ENCODE measurements at places on chromosomes 1 and 21.

DNA sequence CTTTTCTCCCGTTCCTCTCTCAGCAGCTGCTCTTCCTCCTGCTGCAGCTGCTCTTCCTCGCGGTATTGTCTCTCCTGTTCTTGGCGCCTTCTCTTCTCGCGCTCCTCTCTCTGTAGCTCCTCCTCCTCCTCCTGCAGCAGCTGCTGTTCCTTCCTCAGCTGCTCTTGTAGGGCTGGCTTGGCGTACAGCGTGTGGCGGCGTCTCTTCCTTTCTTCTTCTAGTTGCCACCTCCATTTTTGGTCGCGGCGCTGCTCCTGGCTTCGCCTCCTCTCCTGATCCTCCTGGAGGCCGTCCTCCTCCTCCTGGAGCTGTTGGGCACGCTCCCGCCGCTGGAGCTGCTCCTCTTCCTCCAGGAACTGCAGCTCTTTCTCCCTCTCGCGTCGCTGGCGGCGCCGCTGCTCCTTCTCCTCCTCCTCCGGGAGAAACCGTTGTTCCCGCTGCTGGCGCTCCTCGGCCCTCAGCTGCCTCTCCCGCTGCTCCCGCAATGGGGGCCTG, 4.8 kb downstream of the TCHH start:
- DNase-seq, result no peak

DNA sequence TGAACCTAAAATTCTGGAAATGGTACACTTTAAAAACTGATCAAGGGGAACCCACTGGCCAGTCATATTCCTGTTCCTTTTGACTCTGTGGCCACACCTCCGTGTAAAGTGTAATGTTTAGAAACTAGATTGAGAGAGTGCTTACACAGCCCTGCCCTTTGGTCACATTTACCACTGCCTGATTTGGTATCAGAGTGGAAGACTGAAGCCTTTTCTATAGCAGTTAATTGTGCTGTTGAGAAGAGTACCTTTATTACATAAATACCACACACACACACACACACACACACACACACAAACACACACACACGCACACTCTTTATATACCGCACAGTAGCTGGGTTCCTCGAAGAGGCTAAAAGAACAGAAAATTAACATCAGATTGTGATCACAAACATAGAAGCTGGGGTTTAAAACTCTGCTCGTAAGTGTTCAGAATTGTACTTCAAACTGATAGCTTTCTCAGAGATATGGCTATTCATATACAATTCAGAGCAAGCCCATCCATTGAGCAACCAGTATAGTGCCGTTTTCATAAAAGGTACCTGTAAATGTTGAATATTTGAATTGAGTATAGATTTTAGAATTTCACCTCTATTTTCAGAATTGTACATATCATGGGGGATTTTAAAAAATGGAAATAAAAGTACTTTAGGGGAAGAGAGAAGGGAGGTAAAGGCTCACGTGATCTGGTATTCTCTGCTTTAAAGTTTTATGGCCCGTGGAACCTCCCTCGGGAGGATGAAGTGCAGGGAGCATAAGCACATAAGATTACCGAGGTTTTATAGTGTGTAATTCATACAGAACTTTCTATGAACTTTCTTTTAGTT, 37.5 kb downstream of the CAMTA1 start:
- no peak for DNase-seq

DNA sequence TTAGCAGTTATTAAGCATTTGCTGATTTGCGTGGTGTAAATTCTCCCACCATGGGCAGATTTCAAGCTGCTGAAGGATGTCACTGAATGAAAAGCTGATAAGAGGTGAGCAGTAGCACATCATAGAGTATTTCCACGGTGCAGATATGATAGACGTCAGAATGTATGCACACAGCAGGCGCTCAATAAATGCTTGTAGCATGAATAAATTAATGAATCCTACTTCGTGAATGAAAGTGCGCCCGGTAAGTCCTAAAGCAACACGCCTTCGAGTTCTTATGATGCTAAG, 510 bp upstream of the UBIAD1 start:
- no peak for DNase-seq

DNA sequence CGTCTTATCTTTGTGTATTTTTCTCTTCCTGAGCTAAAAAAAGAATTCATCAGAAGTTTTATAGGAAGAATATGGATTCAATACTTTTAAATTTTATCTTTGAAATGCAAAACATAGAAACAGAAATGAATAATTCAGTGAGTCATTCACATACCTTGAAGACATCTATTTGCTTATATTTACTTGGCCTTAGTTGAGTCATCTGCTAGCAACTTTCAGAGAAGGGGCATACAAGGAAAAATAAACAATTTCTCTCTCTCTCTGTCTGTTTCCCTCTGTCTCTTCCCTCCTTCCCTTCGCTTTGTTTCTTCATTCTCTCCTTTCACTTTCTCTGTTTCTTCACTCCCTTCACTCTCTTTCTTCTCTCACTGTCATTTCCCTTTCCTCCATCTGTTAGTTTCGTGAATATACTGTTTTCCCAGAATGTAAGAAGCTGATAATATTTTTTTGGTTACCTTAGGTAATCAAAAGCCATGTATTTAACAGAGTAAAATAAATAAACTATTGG, 477.2 kb downstream of the BRINP3 start:
- no peak for DNase-seq

- DNase-seq, result no peak
Measured at GRCh38 chr1:25770541-25771220, 29.3 kb upstream of the SELENON start.
